Thymus (tissue), 14 donors: ENCODE measurements at places on chromosomes 5 and 9.
A peak's percentile ranks its signal among the peaks of the same experiment; 100 is the strongest.

- DNase-seq, result no peak
These were observed 54.6 kb downstream of the SUB1 start for GRCh38 chr5:32639943-32640342.

GRCh38 chr5:127936439-127936972 is 147.1 kb upstream of the SLC12A2 start:
- no peak for DNase-seq

DNA sequence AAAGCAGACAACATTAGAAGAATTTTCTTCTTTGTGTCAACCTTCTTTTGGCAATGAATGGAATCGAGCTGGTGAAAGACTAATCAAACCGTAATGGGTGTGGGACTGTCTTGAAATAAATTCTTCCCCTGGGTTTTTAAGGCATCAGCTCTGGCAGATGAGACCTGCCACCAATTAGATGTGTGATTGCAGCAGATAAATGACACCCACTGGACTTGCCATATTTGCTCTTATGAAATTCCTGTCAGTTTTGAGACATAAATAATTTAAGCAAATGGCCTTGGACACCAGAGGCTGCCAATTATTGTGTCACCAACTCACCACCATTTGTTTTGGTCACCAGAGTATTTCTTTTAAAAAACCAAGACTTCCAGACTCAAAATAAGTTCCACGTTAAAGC is 135.9 kb upstream of the RGMB start:
- DNase-seq, result no peak

GRCh38 chr9:93361995-93362394 is 89.5 kb upstream of the FAM120A start:
- no peak for DNase-seq

- DNase-seq, result no peak
These were observed 2112.2 kb upstream of the C9orf72 start for GRCh38 chr9:29685531-29685930.

- no peak for DNase-seq
These were observed 12.8 kb downstream of the LRRC8A start for GRCh38 chr9:128894764-128895163.

GRCh38 chr5:177382423-177383029 is 1.7 kb upstream of the SLC34A1 start:
- DNase-seq, result no peak

DNA sequence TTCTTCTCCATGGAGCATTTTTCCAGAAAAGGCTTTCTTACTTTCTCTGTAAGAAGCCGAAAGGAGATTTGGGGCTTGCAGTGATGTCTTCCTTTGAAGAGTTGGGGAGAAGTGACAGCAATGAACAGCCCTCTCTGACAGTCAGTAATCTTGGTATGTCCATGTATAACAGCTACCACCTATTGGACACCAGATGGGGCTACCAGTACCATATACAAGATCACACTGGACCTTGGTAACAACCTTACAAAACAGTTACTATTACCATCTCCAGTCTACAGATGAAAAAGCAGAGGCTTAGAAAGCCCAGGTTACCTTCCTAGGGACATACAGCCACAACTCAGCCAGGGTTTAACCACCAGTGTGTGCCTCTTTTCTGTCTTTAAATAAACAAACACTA is 272.7 kb upstream of the TRPC7 start:
- DNase-seq, result no peak

GRCh38 chr9:137590123-137590468 is 216 bp downstream of the ZMYND19 start:
- no peak for DNase-seq

- DNase-seq, result no peak
These were observed 43.5 kb downstream of the PTPDC1 start for GRCh38 chr9:94127806-94128205.

DNA sequence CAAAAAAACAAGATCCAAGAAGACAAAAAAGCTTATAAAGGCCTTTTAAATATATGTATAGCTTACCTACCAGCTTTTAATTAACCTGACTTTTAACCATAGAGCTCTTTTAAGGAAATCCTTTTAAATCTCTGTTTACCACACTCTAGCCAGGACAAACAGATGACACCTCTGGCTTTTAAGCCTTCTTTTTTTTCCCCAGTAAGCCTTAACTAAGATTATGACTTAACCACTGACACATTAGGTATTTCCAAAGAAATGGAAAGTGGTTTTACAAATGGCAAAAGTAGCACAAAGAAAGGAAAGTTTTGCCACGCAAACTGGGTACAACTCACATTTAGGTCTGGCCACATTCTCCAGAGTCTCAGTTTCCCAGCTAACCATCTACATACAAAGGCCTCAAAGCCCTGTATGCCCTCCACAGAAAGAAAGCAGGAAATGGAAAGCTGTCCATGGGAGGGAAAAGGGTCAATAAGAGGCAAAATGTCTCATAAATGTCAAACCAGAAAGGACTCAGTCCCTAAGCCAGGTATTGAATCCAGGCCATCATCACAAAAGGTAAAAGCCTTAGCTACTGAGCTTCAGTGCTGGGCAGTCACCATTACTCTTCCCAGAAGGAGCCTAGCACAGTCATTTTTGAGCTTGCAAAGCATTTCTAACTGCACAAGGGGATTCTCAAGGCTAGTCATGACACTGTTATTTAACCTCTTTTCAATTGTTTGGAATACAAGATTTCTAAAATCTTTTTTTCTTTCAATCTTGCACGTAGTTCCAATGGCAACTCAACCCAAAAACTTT is 19.7 kb downstream of the TMEM161B start:
- DNase-seq, result no peak

- no peak for DNase-seq
These were observed 5.5 kb downstream of the TTLL11 start for GRCh38 chr9:122087406-122088200.

- DNase-seq, result no peak
These were observed 297.3 kb upstream of the PANK3 start for GRCh38 chr5:168876419-168876818.

DNA sequence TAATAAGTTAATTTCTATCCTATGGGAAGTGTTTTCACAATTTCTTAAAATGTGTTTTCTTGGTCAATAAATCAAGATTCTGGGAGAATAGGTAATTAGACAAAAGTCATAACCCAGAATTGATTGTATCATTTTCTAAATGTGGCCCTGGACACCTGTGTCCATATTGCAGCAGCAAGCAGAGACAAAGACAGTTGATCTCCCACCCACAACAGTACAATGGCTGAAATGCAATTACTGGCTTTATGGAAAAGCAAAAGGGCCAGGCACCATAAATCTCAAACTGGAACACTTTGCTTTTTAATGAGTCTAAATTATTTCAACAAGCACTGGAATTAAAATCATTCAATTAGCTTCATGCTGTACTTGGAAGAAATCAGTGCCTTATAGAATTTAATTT is 157.2 kb downstream of the ESM1 start:
- no peak for DNase-seq

DNA sequence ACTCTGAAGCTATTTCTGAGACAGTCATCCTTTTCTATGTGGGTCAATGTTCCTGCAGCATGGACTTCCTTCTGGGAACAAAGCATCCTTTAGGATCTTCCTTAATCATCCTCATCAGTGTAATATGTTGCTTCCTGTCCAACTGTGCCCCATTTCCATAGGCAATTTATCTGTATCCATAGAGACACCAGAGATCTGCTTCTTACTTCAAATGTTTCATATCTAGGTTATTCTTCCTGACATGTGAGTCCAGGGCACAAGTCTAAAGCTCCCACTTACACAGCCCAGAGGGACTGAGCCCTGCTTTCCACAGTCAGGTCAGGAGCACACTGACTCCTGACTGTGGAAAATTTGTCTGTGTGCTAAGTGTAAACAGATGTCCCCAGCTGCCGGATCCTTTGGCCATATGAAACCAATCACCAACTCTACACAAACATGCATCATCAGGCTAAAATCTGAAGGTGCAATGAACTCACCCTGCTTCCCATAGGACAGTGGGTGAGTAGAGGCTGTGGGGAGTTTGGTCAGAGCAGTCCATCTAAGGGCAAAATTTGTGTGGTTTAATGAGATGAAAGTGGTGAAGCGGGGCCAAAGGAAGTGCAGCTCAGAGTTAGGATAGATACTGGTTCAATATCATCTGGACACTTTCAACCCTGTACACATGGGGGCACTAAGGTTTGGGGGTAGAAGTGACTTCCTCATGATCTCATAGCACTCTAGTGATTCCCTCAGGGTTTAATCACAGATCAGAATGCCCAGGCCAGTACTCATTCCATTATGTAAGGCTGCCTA is 85.2 kb upstream of the TNC start:
- no peak for DNase-seq

- DNase-seq, result no peak
These were observed 731.5 kb upstream of the CDH9 start for GRCh38 chr5:27769748-27770402.

- no peak for DNase-seq
These were observed 273.9 kb downstream of the GADD45G start for GRCh38 chr9:89878687-89879086.

GRCh38 chr9:81116340-81117137 is 572.8 kb downstream of the TLE1 start:
- no peak for DNase-seq

DNA sequence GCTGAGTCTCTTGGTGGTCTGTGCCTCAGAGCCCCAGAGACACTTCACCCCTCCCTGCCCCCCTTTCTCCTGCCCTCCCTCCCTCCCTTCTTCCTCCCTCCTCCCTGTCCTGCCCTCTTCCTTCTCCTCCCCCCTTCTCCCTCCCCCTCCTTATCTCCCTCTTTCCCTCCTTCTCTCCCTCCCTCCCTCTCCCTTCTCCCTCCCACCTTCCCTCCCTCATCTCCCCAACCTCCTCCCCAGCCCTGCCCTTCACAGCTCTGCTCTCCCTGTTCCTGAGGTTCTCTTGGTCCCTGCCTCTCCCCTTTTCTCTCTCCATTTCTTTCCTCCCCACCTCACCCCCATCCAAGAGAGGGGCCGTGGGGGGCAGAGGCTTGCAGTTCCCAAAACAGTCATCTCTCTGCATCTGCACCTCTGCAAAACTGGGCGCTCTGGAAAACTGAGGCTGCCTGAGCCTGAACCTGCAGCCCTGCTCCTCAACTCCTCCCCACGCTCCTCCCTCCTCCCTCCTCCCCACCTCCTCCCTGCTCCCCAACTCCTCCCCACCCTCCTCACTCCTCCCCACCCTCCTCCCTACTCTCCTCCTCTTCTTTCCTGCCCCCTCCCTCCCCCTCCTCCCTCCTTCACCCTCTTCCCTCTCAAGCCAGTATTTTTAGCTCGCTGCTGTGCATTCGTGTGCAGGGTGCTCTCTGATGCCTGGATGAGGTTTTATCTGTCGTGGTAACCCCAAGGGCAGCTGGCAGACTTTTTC is 219.1 kb downstream of the C9orf50 start:
- DNase-seq, result no peak

DNA sequence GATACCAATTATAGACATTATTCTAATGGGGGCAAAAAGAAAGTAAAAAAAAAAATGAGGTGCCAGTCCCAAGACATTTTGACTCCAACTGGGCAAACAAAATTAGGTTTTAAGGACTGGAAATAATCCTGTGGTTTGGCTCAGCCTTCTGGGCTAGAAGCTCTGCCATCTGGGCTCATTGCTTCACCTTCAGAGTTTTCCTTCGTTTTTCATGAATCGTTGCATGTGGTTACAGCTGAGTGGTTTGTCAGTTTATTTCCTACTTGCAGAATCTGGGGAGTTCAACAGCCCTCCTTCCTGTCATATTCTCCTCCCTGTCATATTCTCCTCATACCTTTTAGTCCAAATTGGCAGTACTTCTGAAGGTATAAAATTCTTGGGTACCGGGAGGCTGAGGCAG is 12.0 kb downstream of the UGT3A2 start:
- peak; percentile 78 for DNase-seq

DNA sequence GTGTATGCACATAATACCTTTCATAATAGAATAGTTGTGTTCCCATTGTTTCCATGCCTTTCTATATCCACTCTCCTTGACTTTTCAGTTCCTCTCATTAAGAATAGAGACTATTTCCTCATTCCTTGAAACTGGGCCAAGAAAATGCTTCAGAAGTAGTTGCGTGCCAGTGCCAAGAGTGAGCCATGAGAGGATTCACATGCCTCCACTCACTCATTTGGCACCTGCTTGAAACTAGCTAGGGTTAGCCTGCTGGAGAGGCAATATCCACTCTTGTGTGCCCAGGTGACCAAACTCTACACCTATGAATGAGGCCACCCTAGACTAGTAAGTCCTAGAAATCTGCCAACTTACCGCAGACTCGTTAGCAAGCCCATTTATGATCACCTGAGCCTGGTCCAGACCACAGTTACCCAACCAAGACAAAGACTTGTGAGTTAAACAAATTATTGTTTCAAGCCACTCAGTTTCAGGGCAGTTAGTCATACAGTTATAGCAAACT is 276.3 kb downstream of the EPB41L4A start:
- no peak for DNase-seq

DNA sequence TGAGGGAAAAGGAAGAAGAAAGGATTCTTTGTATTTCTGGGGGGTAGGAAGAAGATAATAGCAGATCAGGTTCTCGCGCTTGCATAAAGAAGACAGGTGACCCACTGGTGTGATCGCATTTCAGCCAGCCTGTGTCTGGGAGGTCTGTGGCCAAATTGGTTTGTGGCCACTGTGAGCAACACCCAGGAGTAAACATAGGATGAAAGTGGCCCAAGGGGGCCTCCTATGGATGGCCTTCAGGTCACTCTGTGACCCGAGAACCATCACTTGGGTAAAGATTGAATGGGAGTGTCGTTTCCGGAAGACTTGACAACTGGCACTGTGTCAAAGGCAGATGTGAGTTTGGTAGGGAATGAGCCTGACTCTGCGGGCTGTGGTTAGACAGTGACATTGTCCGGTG is 34.2 kb downstream of the RAI14 start:
- no peak for DNase-seq

GRCh38 chr9:100919506-100919905 is 109.0 kb upstream of the PLPPR1 start:
- DNase-seq, result no peak

- no peak for DNase-seq
These were observed 44.3 kb downstream of the GLRA1 start for GRCh38 chr5:151880324-151880723.

DNA sequence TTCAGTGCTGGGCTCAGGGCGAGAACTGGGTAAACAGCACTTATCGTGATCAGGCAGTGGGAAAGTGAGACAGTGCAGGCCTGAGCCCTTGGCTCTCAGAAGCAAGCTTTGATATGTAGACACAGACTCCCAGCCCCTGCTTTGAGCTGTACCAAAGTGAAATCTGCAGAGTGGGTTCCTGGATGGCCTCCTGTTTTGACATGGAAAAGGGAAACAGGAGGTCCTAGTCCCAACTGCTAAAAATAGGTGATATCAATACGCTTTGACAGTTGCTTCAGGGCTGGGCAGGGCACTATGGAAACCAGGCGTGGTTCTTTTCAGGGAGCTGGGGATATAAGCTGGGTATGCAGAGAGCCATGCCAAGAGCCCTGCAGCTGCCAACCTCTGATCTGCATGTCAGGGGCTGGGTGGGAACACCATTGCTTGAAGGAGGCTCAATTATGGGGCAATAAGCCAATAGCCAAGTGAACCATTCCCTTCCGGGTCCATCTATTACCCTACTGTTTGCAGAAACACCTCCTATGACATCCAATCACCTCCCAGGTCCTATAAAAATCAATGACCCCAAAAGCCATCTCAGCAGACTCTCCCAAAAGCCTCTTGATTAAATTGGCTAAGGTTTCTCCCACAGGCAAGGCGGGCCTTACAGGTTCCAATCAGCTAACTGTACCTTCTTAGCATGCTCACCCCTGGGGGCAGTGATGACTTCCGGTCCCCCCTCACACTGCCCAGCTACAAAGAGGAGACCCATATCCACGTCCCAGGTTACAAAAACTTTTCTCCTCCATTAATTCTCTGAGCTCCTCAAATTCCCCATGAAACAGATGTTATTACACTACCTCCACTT is 45.8 kb downstream of the EPB41L4B start:
- no peak for DNase-seq

GRCh38 chr5:24353611-24354010 is 291.2 kb downstream of the CDH10 start:
- DNase-seq, result no peak
